SK-MEL-5 (cell line): ENCODE measurements at places on chromosomes 5 and 9.

DNA sequence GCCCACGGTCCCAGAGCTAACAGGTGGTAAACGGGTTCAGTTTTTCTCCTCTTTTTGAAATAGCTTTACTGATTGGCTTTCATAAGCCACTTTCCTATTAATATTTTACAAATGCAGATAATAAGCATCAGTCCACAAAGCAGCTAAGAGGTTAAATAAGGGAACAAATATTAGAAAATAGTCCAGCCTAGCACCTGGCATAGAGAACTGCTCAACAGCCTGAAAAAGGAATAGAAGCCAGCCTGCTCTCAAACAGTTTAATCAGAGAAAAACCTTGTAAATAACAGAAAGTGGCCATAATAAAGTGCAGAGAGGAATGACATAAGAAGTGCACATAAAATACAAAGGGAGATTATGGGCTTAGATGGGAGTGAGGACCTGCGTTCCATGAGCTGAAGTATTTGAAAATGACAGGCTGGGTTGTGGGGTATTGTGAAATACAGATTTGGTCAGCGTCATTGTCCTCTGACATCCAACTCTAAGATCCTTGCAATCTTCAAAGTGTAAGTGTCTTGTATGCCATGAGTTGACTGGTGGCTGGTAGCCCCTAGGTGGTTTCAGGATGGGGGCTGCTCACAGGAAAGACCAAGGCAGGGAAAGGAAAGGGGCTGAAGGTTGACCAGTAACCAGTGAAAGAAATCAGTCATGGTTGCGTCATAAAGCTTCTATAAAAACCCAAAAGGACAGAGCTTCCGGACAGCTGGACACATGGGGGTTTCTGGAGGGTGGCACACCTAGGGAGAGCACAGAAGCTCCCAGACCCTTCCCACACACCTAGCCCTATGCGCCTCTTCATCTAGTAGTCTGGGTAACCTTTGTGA, 32.4 kb downstream of the MYO10 start:
- DNase-seq: no peak

GRCh38 chr5:137872466-137872865, 4.8 kb downstream of the MYOT start:
- no peak for DNase-seq

- peak; percentile 87 for DNase-seq
These were observed 189.5 kb downstream of the SEMA5A start for GRCh38 chr5:9356351-9356825.

DNA sequence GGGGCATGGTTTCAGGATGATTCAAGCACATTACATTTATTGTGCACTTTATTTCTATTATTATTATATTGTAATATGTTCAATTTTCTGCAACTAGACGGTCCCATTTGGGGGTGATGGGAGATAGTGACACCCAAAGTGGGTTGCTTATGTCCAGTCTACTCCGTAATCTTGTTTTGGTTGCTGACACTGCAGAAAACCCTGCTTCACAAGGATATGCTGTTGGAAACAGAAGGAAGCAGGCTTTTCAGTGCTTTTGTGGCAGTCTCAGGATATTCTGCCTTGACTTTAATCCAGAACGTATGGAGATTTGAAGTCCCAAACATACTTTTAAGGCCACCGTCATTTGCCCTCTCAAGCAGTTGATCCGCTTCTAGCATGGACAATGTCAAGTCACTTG, 47.5 kb upstream of the LARP1 start:
- no peak for DNase-seq

- DNase-seq: no peak
These were observed 16.7 kb upstream of the CD74 start for GRCh38 chr5:150429410-150429873.

- DNase-seq: no peak
These were observed 26.7 kb downstream of the KCNV2 start for GRCh38 chr9:2743937-2744529.

DNA sequence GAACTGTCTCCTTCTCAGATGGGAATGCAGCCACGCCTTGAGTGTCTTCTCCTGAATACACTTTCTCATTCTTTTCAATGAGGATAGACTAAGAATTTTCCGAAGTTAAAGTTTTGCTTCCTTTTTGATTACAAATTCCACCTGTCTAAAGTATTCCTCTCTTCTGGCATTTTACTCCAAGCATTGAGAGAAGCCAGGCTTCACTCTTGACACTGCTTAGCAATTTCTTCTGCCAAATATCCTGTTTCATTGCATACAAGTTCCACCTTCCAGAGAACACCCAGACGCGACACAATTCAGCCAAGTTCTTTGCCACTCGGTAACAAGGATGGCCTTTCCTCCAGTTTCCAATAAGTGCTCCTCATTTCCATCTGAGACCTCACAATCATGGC, 35.6 kb upstream of the COL5A1 start:
- DNase-seq: no peak

DNA sequence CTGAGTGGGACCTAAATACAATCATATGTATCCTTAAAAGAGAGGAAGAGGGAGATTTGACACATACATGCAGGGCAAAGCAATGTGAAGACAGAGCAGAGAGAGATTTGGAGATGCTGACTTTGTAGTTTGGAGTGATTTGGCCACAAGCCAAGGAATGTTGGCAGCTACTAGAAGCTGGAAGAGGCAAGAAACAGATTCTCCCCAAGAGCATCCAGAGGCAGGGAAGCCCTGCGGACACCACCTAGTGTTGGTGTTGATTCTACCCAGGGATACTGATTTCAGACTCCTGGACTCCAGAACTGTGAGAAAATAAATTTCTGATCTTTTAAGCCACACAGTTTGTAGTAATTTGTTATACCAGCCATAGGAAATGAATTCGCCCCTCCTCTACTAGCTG, 64.9 kb upstream of the OSMR start:
- DNase-seq: peak; percentile 47

DNA sequence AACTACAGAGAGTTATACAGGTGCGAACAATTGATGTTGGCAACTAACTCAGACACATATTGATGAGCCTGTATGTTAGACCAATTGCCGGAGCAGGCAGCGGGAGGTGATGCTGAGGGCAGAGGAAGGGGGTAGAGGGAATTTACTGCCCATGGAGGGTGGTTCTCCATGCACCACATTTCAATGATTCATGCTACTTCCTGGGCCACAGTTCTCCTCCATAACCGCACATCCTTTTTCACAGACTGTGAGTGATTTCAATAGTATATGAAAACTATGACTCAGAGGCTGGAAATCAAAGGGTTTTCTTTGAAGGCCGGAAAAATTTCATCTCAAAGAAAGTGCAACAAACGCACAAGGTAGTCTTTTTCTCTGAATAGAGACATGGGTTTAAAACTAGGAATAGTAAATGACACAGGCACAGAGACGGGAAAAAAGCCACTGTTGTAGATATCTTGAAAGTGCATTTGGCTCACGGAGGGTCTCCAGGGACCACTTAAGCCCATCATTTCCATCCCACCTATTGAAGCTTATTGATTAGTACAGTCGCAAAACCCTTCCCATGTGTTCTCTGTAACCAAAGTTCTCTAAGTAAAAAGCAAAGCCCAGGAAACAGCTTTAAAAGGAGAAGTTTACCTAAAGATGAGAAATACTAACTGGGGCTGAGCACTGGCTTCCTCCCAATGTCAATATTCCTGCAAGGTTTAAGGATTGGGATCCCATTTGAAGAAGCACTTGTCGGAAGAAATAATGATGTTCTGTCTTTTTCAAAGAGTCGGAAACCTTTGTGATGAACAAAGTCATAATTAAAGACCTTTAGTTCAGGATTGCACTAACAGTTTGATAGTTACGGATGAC, 28.0 kb upstream of the ADAM19 start:
- peak; percentile 69 for DNase-seq

DNA sequence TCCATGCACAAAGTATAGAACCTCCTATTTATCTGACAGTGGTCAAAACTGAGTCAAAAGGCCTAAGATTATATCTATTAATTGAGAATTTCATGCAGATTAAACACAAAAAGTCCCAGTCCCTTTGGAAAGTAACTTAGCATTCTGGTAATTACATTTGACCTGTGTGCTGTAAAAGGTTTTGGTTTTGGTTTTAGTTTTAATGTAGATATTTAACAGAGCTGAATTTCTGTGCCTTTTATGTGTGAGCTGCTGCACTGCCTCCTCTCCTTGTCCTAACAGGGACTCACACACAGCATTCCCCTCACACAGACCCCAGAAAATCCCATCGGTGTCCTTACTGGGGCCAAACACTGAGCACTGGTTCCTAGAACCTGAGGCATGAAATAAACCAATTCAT, 31.0 kb upstream of the FSD1L start:
- DNase-seq: no peak

GRCh38 chr9:121819428-121820231, 168.2 kb downstream of the DAB2IP start:
- DNase-seq: no peak

DNA sequence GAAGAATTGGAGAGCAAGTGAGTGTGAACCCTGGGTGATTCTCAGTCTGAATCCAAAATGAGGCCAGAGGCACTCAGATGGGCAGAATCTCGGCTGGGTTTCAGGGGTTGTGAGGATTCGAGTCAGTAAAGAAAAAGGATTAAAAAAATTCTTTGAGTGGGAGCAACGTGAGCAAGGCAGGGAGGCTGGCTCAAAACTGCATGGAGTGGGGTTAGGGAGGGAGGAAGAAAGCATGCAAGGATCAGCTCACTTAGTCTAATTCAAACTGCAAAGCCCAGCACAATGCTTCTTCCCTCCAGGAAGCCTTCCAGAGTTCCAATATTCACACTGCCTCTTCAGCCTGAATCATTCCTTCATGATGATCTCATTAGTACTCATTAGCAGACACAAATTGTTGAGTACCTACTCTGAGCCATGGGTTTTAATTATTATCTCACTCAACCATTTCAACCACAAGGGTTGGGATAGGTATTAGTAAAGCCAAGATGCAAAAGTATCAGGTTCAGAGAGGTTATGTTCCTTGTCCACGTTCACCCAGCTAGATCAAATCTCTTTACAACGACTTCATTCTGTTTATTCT, 95.8 kb downstream of the BRINP1 start:
- DNase-seq: no peak

GRCh38 chr5:153594785-153595184, 104.3 kb downstream of the GRIA1 start:
- DNase-seq: no peak

DNA sequence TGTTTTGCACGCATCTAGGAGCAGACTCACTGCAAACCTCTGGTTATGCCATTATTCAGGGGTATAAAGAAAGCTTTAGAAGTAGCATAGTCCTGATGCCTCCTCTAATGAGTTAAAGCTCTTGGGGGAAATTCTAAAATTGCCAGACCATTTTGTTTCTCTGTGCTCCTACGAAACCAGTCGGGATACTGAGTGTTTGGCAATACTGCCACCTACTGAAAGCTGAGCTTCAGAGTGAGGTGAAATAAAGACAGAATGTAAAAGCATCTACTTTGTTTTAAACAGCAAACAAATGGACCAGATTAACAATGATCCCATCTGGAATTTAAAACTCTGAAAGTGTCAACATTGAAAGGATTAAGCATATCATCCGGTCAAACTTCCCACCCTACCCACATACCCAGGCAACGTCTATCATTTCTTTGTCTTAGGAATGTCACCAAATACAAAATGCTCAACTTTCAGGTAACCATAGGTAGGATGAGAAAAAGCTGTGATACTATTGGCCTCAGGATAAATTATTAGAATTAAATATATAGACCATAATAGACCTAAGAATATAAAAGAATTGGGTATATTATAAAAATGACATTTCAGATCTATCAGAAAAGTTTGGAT, 77.8 kb upstream of the SHISAL2B start:
- DNase-seq: peak; percentile 76

DNA sequence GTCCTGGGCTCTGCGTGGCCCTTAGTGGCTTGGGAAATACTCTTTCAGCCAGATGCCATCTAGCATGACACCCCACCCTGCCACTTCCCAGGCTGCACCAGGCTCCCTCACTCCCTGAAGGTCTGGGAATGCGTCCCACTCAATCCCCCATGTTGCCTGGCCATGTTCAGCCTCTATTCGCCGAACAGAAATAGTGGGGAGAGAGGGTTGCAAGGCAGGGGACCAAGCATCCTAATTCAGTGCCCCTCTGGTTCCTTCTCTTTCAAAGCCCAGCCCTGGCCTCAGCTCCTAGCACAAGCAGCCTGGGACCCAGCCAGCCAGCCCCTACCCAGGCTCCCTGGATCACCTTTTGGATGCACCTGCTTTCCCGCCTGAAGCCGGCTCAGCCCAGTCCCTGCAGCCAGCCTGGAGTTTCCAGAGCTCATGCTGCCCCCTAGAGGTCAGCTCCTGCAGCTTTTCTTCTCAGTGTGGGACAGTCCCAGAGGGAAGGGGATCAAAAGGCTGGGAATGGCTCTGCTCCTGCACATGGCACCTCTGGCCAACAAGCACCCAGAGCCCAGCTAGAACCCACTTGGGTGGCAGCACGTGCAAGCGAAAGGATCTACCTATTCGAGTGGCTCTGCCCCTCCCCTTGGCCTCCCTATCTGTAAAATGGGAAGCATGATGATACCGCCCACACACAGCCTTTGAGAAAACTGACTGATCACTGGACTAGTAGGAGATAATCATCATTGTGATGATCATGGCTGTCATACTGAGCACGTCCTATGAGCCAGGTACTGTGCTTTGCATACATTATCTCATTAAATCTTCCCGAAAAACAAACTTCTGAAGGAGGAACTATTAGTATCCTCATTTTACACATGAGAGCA, 48.7 kb upstream of the C5orf58 start:
- DNase-seq: peak; percentile 75

DNA sequence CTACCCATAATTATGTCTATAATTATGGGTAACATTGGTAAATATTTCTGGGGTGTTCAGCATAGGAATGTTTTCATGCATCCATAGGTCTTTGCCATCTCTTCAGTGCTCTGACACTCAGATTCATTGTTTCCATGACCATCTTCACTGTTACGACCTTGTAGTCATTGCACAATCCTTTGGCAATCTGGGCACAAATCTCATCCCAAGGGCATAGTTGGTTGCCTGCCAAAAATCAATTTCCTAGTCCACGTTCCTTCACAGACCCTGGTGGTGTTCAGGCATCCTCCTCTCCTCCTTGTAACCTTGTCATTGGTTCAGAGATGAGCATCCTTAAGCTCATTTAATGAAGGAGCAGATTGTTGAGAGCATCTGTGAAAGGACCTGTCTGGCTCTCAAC, 1400.7 kb downstream of the CDH12 start:
- DNase-seq: no peak

GRCh38 chr5:73221161-73221560, 48.2 kb downstream of the TMEM174 start:
- DNase-seq: no peak

GRCh38 chr5:163585206-163585605, 79.8 kb downstream of the MAT2B start:
- no peak for DNase-seq
